Uterus (tissue), 4 donors: ENCODE measurements at places on chromosomes 16 and 17. TPM values are rescaled to one million over a fixed set of nuclear protein-coding genes. Genes with fewer than 3 reads are reported as not detected.

TRIM72 gene
- not detected for total RNA-seq

PNMT gene
- total RNA-seq = 5.0 TPM

GUCY2D gene
- total RNA-seq = not detected

ARHGAP44 gene
- total RNA-seq = 19.1 TPM

- H3K36me3 ChIP-seq = no peaks in the 10 kb centered on the region
- no peak for DNase-seq
- no peaks in the 10 kb centered on the region for H3K27me3 ChIP-seq
- H3K27ac ChIP-seq = no peak overlapping the region
These were observed 9.8 kb downstream of the ADAM11 start for GRCh38 chr17:44768505-44769142.

DNA sequence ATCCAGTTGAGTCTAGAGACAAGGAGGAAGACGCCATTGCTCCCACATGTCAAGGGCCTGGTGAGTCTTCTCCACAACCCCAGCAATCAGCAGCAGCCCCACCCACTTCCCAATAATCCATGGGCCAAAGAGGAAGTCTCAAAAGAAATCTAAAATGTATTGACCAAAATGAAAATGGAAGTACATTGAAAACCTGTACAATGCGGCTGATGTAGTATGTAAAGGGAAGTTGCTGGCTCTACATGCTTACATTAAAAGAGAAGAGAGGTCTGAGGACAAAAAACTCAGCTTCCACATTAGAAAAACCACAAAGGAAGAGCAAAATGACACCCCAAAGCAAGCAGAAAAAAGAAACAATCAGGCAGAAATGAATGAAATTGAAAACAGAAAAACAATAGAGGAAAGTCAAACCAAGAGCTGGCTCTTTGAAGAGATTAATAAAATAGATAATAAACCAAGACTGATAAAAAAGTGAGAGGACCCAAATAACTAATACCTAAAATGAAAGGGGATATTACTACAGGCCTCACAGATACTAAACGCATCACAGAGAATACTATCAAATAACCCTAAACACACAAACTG is 100.6 kb upstream of the METRNL start:
- H3K27me3 ChIP-seq = no peaks in the 10 kb centered on the region
- no peak overlapping the region for H3K4me3 ChIP-seq
- no peak overlapping the region for H3K27ac ChIP-seq
- no peaks in the 10 kb centered on the region for H3K36me3 ChIP-seq
- DNase-seq = no peak

DNA sequence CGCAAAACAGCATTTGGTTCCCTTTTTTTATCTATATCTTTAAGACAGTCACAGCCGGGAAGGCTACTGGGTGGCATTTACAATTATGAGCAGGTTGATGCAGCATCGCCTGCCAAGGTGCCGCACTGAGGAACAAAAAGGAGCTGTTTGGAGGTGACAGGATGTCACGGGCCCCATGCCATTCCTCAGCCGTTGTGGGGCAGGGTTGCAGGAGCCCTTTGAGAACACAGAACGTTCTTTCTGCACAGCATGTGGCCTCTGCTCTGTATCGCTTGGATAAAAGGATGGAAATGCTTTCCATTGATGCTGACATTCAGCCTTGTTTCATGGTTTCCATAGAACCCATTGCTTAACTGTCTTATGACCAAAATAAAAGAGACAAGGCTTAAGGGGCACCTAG is 141.9 kb upstream of the CDH5 start:
- no peaks in the 10 kb centered on the region for H3K36me3 ChIP-seq
- no peak overlapping the region for H3K27ac ChIP-seq
- no peak for DNase-seq
- H3K4me1 ChIP-seq = no peaks in the 10 kb centered on the region
- no peak overlapping the region for H3K4me3 ChIP-seq
- no peaks in the 10 kb centered on the region for H3K27me3 ChIP-seq

- H3K36me3 ChIP-seq = no peaks in the 10 kb centered on the region
- peaks cover 32% of the 10 kb centered on the region for H3K4me1 ChIP-seq
- no peaks in the 10 kb centered on the region for H3K27me3 ChIP-seq
- peak overlapping the region; percentile 86 for H3K27ac ChIP-seq
- no peak overlapping the region for H3K4me3 ChIP-seq
- DNase-seq = no peak
These were observed 31.4 kb upstream of the CHMP6 start for GRCh38 chr17:80960037-80960796.

GRCh38 chr17:28983286-28984230 is 22.3 kb downstream of the SEZ6 start:
- DNase-seq = no peak
- H3K36me3 ChIP-seq = no peaks in the 10 kb centered on the region
- no peaks in the 10 kb centered on the region for H3K27me3 ChIP-seq
- H3K27ac ChIP-seq = no peak overlapping the region
- no peaks in the 10 kb centered on the region for H3K4me1 ChIP-seq

GRCh38 chr17:60080545-60080944 is 1.8 kb upstream of the HEATR6 start:
- DNase-seq = no peak
- no peaks in the 10 kb centered on the region for H3K27me3 ChIP-seq
- H3K4me1 ChIP-seq = no peaks in the 10 kb centered on the region
- no peak overlapping the region for H3K4me3 ChIP-seq
- no peaks in the 10 kb centered on the region for H3K36me3 ChIP-seq

- H3K4me3 ChIP-seq = no peak overlapping the region
- H3K27ac ChIP-seq = no peak overlapping the region
- H3K36me3 ChIP-seq = no peaks in the 10 kb centered on the region
- H3K4me1 ChIP-seq = no peaks in the 10 kb centered on the region
- DNase-seq = no peak
These were observed 20.1 kb downstream of the HBQ1 start for GRCh38 chr16:200388-200787.

GRCh38 chr17:44775838-44776621 is 17.2 kb downstream of the ADAM11 start:
- H3K27ac ChIP-seq = peak overlapping the region; percentile 91
- no peaks in the 10 kb centered on the region for H3K4me1 ChIP-seq
- peak overlapping the region; percentile 57 for H3K4me3 ChIP-seq
- H3K36me3 ChIP-seq = no peaks in the 10 kb centered on the region
- H3K27me3 ChIP-seq = no peaks in the 10 kb centered on the region

DNA sequence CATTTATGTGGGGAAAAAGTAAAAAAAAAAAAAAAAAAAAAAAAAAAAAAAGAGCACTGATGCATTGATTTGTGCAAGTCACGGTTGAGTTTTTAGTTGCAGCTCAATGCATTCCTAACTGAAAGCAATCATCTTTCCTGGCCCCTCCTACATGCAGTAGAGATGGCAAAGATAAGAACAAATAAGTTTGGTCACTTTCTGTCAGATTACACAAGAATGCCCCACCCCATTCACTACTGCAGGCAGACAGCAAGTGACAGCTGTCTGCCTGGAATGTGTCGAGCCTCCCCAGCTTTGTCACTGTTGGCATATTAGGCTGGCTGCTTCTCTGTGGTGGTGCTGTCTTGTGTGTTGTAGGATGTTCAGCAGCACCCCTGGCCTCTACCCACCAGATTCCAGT is 243.5 kb downstream of the FOXL1 start:
- DNase-seq = no peak
- H3K36me3 ChIP-seq = no peaks in the 10 kb centered on the region
- H3K4me3 ChIP-seq = no peak overlapping the region
- no peaks in the 10 kb centered on the region for H3K4me1 ChIP-seq
- H3K27me3 ChIP-seq = peaks cover 5% of the 10 kb centered on the region

DNA sequence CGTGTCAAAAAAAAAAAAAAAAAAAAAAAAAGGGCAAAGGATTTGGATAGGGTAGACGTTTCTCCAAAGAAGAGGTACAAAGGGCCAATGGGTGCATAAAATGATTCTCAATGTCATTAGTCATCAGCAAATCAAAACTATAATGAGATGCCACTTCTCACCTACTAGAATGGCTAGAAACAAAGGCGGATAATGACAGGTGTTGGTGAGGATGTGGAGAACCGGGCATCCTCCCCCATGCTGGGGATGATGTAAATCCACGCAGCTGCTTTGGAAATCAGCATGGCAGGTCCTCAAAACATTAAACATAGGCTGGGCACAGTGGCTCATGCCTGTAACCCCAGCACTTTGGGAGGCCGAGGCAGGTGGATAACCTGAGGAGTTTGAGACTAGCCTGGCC is 9.4 kb downstream of the ITGAX start:
- H3K27ac ChIP-seq = no peak overlapping the region
- no peak overlapping the region for H3K4me3 ChIP-seq
- H3K27me3 ChIP-seq = no peaks in the 10 kb centered on the region
- no peaks in the 10 kb centered on the region for H3K36me3 ChIP-seq
- DNase-seq = no peak
